ENCODE measurements at places on chromosomes 16 and 17. TPM values are rescaled to one million over a fixed set of nuclear protein-coding genes. Genes with fewer than 3 reads are reported as not detected.

PDIA2 gene
- polyA plus RNA-seq: 0.03 TPM

SOX8 gene
- polyA plus RNA-seq: not detected

EPN3 gene
- 0.06 TPM for polyA plus RNA-seq

OR1G1 gene
- polyA plus RNA-seq: not detected

LRRC37A gene
- 0.90 TPM for polyA plus RNA-seq

RAMP2 gene
- 17.2 TPM for polyA plus RNA-seq

BAHCC1 gene
- polyA plus RNA-seq: 1.9 TPM

USP43 gene
- polyA plus RNA-seq: 1.2 TPM

ERN2 gene
- polyA plus RNA-seq: not detected

CNGB1 gene
- polyA plus RNA-seq: not detected

GCGR gene
- polyA plus RNA-seq: 42.0 TPM

PRAC2 gene
- not detected for polyA plus RNA-seq

TMUB2 gene
- 18.8 TPM for polyA plus RNA-seq

TEX19 gene
- polyA plus RNA-seq: not detected

- no peaks in the 10 kb centered on the region for H3K4me1 ChIP-seq
- DNase-seq: no peak
- no peaks in the 10 kb centered on the region for H3K36me3 ChIP-seq
These were observed 188.0 kb downstream of the CDH11 start for GRCh38 chr16:64933885-64934284.

- DNase-seq: no peak
- no peak overlapping the region for H3K4me3 ChIP-seq
- H3K36me3 ChIP-seq: no peaks in the 10 kb centered on the region
These were observed 32.0 kb upstream of the SUPT4H1 start for GRCh38 chr17:58383892-58384462.

DNA sequence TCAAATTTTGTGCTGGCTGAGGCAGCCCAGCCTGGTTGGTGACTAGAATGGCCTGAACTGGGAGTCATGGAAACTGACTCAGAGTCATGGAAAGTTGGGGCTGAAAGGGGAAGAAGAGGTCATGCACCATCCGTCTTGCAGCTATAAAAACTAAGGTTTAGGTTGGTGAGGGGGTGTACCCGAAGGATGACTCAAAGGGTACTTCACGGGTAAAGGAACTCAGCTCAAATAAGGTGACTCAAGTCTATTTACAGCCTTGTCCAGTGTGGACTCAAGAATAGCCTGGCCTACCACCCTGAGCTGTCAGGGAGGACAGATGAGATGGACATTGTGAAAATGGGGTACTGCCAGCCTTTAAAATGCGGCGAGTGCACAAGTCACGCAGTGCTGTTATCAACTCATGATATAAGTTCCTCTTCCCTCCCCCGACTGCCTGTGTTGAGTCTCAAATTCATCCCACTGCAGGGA, 18.6 kb downstream of the CD300LB start:
- no peak overlapping the region for H3K27ac ChIP-seq
- H3K4me3 ChIP-seq: no peak overlapping the region
- H3K4me1 ChIP-seq: no peaks in the 10 kb centered on the region
- DNase-seq: no peak
- H3K27me3 ChIP-seq: no peaks in the 10 kb centered on the region
- no peaks in the 10 kb centered on the region for H3K36me3 ChIP-seq

DNA sequence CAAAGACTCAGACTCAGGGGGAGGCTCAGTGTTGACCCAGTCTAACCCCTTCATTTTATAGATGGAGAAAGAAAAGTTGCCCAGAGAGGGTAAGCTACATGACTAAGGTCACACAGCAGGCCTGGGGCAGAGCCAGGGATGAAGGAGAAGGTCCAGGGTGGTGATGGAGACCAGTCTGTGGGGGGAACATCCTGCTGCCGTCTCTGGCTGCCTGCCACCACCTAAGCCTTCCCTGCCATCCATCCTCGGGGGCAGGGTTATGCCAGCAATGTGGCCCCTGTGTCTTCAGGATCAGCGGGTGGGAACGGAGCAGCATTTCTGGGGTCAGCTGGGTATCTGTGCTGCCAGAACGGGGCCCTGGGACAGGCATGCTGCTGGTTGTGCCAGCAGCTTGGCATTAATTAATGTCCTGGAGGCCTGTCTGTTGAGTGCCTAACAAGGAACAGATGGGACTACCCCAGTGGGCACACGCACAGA, 5.5 kb downstream of the DOK4 start:
- H3K4me1 ChIP-seq: peaks cover 29% of the 10 kb centered on the region
- no peak for DNase-seq
- H3K27me3 ChIP-seq: no peaks in the 10 kb centered on the region
- no peaks in the 10 kb centered on the region for H3K36me3 ChIP-seq
- H3K27ac ChIP-seq: no peak overlapping the region

- H3K4me1 ChIP-seq: no peaks in the 10 kb centered on the region
- no peaks in the 10 kb centered on the region for H3K27me3 ChIP-seq
- DNase-seq: no peak
- no peak overlapping the region for H3K27ac ChIP-seq
These were observed 75.9 kb downstream of the CES1 start for GRCh38 chr16:55756963-55757362.

DNA sequence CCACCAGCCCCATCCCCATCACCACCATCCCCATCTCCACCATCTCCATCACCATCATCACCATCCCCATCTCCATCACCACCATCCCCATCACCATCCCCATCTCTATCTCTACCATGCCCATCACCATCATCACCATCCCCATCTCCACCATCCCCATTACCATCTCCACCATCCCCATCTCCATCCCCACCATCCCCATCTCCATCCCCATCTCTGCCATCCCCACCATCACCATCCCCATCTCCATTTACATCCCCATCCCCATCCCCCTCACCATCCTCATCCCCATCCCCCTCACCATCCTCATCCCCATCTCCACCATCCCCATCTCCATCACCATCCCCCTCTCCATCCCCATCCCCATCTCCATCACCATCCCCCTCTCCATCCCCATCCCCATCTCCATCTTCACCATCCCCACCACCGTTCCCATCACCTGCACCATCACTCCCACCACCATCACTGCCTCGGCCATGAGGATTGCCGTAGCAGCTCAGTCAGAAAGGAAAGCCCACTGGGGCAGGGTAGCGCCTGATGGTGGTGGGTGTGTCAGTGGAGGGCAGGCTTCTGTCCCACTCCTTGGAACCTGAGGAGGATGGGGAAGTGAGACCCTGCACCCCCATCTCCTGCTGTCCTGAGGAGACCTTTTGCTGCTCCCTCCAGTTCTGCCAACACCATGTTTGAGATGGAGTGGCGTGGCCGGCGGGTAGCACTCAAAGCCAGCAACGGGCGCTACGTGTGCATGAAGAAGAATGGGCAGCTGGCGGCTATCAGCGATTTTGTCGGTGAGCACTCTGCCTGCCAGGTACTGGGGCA, 7.5 kb downstream of the FSCN2 start:
- H3K4me1 ChIP-seq: no peaks in the 10 kb centered on the region
- no peak overlapping the region for H3K4me3 ChIP-seq
- H3K36me3 ChIP-seq: peaks cover 13% of the 10 kb centered on the region
- H3K27me3 ChIP-seq: peaks cover 4% of the 10 kb centered on the region
- DNase-seq: no peak
- H3K27ac ChIP-seq: no peak overlapping the region

DNA sequence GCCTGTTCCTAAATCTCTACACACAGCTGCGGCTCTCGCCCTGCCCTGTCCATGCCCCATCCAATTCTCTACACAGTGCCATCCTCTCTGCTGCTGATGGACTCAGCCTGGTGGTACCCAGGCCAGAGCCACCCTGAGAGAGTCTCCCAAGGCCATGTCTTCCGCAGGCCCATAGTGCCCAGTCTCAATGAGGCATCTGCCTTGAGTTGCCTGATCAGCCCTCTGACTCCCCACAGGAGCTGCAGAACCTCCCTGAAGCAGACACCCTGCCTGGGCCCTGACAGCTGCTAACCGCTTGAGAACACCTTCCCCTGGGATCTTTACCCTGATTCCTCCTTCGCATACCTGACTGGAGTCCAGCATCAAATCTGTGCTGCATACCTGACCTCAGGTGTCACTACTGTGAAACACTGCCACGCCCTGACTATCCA, 13.3 kb downstream of the TSPOAP1 start:
- no peaks in the 10 kb centered on the region for H3K36me3 ChIP-seq
- no peaks in the 10 kb centered on the region for H3K4me1 ChIP-seq
- H3K27me3 ChIP-seq: no peaks in the 10 kb centered on the region
- no peak overlapping the region for H3K27ac ChIP-seq
- H3K4me3 ChIP-seq: no peak overlapping the region

DNA sequence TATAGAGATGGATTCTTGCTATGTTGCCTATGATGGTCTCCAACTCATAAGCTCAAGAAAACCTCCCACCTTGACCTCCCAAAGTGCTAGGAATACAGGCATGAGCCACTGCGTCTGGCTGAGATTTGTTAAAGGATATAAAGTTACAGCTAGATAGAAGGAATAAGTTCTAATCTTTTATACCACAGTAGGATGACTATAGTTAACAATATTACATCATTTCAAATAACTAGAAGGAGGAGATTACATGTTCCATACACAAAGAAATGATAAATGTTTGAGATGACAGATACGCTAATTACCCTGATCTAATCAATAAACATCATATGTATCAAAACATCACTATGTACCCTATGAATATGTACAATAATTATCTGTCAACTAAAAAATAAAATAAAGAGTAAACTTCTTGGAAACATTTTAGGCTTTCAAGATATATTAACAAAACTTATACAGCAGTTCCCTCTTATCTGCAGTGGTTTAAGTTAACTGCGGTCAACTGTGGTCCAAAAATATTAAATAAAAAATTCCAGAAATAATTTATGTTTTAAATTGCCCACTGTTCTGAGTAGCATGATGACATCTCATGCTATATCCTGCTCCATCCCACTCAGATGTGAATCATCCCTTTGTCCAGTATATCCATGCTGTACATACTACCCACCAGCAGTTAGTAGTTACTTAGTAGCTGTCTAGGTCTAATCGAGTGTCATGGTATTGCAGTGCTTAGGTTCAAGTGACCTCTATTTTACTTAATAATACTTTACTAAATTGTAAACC, 129.2 kb upstream of the NACA2 start:
- no peak overlapping the region for H3K27ac ChIP-seq
- H3K4me3 ChIP-seq: no peak overlapping the region
- H3K4me1 ChIP-seq: no peaks in the 10 kb centered on the region
- H3K27me3 ChIP-seq: no peaks in the 10 kb centered on the region
- no peak for DNase-seq

GRCh38 chr16:87048038-87048729, 269.0 kb downstream of the C16orf95 start:
- H3K36me3 ChIP-seq: no peaks in the 10 kb centered on the region
- no peak overlapping the region for H3K4me3 ChIP-seq

DNA sequence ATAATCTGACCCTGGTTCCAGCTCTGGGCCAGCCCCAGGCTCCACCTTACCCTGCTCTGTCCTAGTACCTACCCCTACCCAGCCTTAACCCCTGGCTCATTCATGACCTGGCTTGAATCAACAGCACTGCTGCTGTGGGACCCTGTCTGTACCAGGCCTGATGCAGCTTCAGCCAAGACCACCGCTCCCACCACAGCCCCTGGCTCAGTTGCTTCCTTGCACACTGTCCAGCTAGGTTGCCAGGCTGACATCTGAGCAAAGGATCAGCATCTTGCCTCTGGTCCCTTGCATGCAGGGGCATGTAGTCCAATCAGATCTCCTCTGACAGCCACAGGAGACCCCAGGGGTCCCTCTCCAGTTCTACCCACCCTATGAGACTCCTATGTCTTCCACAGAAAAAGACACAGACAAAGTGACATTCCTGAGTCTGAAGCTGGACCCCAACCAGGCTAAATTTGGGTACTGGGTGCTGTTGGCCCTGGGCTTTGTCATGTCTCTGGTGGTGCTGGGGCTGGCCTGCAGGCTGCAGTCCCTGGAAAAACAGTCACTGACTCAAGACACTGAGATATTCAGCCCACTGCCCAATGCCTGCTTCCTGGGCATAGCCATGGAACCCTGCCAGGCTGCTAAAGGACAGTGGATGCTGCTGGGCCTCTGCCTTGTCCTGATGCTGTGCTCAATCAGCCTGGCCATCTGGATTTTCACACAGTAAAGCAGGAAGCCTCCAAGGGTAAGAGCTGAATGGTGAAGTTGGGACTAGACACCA, 3.9 kb upstream of the KCNH6 start:
- H3K4me1 ChIP-seq: peaks cover 26% of the 10 kb centered on the region
- no peak overlapping the region for H3K4me3 ChIP-seq
- no peak for DNase-seq
- no peak overlapping the region for H3K27ac ChIP-seq
- peaks cover 2% of the 10 kb centered on the region for H3K27me3 ChIP-seq

GRCh38 chr17:79145548-79145947, 70.9 kb downstream of the ENGASE start:
- no peaks in the 10 kb centered on the region for H3K36me3 ChIP-seq
- DNase-seq: no peak
- H3K4me3 ChIP-seq: no peak overlapping the region
- H3K4me1 ChIP-seq: no peaks in the 10 kb centered on the region

- DNase-seq: no peak
- no peak overlapping the region for H3K4me3 ChIP-seq
- H3K27ac ChIP-seq: no peak overlapping the region
- H3K4me1 ChIP-seq: no peaks in the 10 kb centered on the region
- no peaks in the 10 kb centered on the region for H3K36me3 ChIP-seq
- H3K27me3 ChIP-seq: no peaks in the 10 kb centered on the region
These were observed 442.6 kb upstream of the HSBP1 start for GRCh38 chr16:83365166-83365565.

DNA sequence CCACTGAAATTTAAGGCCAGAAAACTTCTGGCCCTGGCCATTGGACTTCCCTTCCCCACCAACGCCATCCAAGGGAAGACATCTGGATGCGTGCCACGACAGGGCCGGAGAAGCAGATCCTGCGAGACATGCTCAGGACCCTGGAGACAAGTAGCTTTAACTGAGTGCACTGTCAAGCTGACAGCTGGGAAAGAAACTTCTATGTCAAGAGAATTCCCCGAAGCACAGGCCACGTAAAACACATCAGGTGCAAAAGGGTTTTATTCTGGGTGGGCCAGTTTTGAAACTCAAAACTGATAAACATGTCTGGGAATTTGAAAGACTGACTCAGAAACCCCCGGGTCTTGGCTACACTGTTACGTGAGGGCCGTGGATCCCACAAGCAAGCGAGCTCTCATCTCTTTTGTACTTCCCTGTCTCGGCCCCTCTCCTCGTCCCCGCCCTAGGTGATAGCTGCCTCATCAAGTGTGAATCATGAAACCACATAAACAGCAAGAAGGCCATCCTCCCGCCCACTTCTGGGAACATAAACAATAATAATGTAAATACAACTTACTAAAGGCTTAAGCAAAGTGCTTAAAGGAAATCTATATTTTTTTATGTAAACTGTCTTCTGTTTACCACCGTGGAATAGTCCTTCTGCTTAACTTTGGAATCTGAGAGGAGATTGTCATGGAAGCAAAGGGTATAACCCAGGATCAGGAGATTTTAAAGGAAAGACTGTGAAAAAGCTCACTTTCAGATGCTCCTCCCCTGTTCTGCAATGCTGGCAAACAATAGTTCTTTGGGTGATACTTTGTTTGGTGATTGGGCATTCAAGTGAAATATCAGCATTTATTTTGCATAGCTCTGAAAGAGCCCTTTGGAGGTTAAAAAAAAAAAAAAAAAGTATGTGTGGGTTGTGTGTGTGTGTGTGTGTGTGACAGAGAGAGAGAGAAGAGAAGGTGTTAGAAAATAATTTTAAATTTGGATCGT, 406.0 kb upstream of the MAF start:
- peaks cover 9% of the 10 kb centered on the region for H3K4me1 ChIP-seq
- H3K36me3 ChIP-seq: no peaks in the 10 kb centered on the region
- no peak overlapping the region for H3K4me3 ChIP-seq
- no peak overlapping the region for H3K27ac ChIP-seq
- H3K27me3 ChIP-seq: no peaks in the 10 kb centered on the region
- DNase-seq: no peak
